Endodermal cell (in vitro differentiated cells): ENCODE measurements at places on chromosomes 12 and 14. TPM values are rescaled to one million over a fixed set of nuclear protein-coding genes. Genes with fewer than 3 reads are reported as not detected.
A peak's percentile ranks its signal among the peaks of the same experiment; 100 is the strongest.

- no peak for DNase-seq
Observed at GRCh38 chr14:94411638-94412037, 23.2 kb upstream of the SERPINA1 start.

DNA sequence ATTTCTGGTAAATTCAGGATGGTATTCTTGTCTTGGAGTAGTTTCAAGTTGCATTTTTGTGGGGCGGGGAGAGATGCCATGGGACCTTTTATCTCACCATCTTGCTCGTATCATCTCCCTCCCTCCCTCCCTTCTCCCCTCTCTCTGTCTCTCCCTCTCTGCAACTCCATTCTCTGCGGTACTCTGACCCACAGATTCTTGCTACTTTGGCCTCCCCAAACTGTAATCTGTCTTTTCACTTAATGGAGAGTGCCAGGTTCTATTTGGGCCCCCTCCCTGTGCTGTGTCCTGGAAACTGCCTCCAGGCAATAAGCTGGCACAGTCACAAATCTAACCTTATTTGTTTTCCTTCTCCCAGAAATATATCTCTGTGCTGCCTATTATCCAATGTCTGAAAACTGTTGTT, 175.2 kb downstream of the PAWR start:
- no peak for DNase-seq

DNA sequence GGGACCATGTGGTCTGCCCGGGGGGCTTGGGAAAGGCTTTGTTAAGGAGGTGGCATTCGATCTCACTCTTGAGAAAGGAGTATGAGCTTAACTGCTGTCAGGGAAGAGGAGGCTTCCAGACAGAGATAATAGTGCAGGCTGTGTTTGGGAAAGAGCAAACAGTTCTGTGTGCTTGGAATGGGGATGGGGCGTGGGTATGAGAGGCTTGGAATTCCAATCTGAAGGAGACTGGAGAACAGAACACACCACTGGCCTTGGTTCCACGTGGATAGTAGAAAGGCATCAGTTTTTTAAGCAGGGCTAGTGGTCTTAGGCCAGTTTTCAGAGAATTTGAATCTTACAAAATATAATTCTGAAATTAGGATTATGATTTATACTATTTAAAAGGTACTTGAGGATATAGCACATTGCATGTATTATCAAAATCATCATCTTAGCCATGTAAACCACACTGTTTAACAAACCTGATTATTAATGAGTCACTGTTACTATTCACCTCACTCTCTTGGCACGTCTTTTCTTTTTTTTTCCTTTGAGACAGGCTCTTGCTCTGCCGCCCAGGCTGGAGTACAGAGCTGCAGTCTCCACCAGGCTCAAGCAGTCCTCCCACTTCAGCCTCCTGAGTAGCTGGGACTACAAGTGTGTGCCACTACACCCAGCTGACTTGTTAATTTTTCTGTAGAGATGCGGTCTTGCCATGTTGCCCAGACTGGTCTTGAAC, 38.5 kb upstream of the KCNK13 start:
- DNase-seq = no peak

NANOG gene
- 6.1 to 98.2 TPM (median 7.8 TPM) in 3 replicates for total RNA-seq

GRCh38 chr12:47087088-47087688, 7.4 kb upstream of the AMIGO2 start:
- no peak for DNase-seq

DAAM1 gene
- 92.6 to 215 TPM (median 99.4 TPM) in 3 replicates for total RNA-seq

DNA sequence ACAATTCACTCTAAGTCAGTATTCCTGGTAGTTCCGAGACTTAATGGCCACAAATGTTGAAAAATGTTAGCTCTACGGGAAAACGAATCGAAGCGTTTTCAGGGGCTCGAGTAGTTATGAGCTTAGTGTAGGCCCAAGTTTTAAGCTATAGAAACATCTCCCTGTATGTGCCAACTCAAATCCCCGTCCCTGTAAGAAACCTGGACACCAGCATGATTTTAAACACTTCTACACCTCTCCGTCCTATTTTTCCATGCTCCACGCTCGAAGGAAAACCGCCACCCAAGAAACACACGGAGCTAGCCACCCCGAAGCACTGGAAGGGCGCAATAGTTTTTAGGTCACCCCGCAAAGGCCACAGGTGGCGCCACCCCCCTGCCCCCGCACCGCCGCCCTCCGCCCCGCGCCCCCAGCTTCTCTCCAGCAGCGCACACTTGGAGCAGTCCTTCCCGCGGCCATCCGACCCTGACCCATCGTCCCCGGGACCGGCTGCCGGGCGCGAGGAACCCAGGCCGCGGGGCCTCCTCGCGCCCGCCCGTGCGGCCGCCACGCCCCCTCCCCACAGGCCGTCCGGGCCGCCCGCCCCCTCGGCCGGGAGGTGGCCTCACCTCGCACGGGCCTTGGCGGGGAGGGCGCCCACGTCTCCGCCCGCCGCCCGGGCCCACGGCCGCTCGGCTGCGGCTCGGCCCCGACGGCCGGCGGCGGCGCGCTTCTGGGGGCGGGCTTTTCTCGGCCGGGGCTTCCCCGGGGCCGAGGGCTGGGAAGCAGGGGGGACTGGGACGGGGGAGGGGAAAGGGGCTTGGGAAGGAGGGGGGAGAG, 522 bp downstream of the R3HDM2 start:
- peak; percentile 90 for DNase-seq

LMBR1L gene
- total RNA-seq = 81.6 and 98.6 TPM in 2 replicates

DNA sequence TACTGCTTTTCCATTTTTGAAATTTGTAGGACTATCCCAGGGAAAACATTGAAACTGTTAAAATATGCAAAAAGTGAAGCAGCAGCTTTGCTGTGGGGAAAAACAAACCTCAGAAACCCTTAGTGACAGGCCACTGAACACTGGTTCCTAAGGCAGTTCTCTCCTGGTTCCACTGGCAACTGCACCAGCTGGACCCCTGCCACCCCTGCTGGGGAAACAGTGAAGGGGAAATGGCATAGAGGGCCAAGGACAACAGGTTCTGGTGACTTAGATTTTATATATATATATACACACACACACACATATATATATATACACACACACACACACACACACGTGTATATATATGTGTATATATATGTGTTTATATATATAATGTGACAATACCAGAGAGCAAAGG, 16.2 kb upstream of the KRT7 start:
- peak; percentile 45 for DNase-seq

- no peak for DNase-seq
Observed at GRCh38 chr14:61287196-61287595, 6.1 kb upstream of the TMEM30B start.

NTF3 gene
- 3.4 and 4.1 TPM in 2 replicates for total RNA-seq

DNA sequence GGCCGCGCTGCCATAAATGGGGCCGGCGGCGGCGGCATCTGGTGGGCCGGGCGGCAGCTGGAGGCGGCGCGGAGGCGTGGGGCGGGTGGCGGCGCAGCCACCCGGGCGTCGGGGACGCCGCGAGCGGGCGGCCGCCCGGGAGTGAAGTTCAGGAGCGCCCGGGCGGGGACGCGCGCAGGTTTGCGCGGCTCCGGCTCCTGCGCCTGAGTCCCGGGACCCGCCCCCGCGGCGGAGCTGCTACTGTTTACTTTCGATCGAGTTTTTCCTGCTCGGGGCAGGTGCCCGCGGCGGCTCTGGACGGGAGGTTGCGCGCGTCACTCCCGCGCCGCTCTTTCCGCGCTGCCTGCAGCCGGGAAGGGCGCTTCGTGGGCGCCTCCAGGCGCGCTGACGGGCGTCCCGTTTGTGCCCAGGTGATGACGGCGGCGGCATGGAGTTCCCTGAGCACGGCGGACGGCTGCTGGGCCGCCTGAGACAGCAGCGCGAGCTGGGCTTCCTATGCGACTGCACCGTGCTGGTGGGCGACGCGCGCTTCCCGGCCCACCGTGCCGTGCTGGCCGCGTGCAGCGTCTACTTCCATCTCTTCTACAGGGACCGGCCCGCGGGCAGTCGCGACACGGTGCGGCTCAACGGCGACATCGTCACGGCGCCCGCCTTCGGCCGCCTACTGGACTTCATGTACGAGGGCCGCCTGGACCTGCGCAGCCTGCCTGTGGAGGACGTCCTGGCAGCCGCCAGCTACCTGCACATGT, at the start of gene ZBTB42:
TSS of gene ZBTB42 (plus strand) at position 331 of the 749 bp plus-strand sequence. CDS start at position 428, 97 bp downstream.
- peak; percentile 81 for DNase-seq

DNA sequence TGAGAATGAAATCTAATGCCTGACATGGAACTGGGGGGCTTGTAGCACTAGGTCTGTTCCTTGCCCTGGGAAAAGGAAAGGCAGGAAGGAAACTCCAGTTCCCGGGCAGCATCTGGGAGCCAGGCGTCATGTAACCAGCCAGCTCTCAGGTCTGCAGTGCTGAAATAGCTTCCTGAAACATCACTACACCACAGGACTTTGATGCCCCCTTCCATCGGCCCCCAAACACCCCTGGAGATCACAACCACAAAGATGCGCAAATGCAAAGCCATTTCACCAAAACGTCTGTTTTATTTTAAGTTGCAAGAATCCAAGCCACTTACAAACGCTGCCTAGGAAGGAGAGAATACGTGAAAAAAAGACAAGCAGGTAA, 40.9 kb downstream of the KCTD10 start:
- peak; percentile 80 for DNase-seq

DNA sequence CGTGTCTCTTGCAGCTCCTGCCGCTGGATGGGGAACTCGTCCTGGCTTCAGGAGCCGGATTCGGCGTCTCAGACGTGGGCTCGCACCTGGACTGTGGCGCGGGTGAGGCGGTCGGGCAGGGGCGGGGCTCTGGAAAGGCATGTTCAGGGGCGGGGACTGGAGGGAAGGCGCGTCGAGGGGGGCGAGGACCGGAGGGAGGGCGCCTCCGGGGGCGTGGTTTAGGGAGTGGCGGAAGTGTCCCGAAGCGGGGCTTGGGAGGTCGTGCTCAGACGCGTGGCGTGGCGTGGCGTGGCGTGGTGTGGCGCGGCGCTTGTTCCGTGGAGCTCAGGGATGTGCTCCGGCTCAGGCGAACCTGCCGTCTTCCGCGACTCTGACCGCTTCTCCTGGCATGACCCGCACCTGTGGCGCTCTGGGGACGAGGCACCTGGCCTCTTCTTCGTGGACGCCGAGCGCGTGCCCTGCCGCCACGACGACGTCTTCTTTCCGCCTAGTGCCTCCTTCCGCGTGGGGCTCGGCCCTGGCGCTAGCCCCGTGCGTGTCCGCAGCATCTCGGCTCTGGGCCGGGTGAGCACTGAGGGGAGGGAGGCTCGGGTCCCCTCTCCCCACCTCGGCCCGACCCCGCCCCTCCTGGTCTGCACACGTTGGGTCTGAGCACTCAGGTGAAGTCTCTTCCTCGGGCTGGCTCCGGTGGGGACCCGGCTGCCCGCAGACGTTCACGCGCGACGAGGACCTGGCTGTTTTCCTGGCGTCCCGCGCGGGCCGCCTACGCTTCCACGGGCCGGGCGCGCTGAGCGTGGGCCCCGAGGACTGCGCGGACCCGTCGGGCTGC, 6.2 kb downstream of the AMN start:
- DNase-seq = peak; percentile 95

- no peak for DNase-seq
Observed at GRCh38 chr12:117699118-117699517, 269.7 kb downstream of the KSR2 start.

CPNE6 gene
- not detected in 2 replicates for total RNA-seq

DNA sequence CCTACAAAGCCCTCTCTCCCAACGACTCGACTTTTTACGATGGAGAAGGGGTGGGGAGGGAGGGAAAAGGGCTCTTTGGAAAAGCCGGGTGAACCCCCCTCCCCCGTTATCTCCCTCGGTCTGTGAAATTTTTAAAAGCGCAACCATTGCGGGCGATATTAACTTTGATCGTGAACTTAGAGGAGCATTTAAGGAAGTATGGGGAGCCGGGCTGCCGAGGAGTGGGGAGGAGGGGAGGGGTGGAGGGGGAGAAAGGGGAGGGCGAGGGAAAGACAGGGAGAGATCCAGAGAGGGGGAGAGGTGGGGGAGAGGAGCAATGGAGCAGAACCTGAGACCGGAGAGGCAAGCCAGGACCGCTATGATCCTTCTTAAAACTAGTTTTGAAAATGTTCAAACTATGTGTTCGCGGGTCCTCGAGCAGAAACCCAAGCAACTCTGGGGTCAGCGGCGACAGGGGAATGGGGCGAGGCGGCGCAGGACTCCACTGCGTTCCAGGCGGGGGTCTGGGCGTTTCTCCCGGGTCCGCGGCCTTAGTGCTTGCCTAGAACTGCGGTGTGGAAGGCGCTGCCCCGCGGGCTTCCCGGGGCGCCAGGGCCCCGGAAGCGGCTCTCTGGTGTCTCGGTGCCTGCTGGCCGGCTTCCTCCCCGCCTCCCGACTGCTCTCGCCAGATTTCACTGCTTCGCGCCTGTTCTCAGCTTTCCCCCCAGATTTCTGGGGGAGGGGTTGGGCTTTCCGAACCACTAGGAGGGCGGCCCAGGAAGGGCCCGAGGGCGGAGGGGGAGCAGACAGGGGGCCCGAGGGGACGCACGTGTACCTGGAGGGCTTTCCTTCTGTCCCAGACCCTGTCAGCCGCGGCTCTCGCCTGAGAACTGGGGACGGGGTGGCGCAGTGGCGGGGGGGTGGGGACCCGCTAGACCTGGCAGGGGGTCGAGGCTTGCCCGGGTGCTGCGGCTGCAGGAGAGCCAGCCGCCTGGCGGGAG, at the start of gene HOTAIR:
TSS of gene HOTAIR (minus strand) at position 871 of the 980 bp plus-strand sequence.
- peak; percentile 70 for DNase-seq

GPN3 gene
- total RNA-seq = 33.2 to 50.7 TPM (median 46.5 TPM) in 3 replicates

DNA sequence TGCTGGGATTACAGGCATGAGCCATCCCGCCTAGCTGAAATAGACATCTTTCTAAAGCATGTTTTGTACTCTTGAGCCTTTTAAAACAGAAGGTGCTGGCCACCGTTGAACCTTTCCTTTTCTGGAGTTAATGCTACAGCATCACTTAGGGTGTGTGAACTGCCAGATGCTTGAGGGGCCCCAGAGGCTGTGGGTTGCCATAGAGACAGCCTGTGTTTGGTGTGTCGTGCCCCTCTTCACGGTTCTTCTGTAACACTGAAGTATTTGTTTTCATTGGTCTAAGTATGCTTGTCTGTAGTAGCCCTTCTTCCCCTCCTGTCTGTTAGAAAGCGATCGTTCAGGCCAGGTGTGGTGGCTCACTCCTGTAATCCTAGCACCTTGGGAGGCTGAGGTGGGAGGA, 30.8 kb downstream of the PLEKHG3 start:
- peak; percentile 24 for DNase-seq

DNA sequence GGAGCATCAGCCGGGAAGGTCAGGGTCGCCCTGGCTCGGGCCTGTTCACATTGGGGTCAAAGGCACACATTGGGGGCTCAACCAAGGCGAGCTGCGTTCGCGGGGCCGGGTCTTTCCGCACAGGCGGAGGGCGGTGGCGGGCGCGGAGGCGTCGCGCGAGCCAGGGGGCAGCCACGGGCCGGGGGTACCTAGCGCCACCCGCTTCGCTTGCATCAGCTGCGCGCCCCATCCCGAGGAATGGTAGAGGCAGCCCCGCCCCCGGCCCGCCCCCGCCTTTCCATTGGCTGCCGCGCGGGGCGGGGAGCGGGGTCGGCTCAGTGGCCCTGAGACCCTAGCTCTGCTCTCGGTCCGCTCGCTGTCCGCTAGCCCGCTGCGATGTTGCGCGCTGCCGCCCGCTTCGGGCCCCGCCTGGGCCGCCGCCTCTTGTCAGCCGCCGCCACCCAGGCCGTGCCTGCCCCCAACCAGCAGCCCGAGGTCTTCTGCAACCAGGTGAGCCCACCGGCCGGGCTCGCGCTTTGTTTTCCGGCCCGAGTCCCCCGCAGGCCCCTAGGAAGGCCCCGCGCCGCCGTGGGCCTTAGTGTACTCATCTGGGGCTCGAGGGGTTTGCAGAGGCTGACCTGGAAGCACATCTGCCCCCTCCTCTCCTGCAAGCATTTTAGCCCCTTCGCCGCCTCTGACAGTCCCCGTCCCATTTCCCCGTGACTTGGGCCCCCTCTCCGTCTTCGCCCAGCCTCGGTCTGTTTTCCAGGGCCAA, at the start of gene ALDH2:
TSS of gene ALDH2 (plus strand) at position 326 of the 754 bp plus-strand sequence. CDS start at position 376, 50 bp downstream.
- DNase-seq = peak; percentile 98

GRCh38 chr12:64779354-64779974, 20.3 kb upstream of the GNS start:
- DNase-seq = no peak

GRCh38 chr14:23804817-23805216, 148.8 kb upstream of the DHRS4 start:
- DNase-seq = no peak
